ENCODE measurements at places on chromosomes 4 and X.

- DNase-seq, result no peak
Observed at GRCh38 chr4:56092540-56092939, 143.8 kb downstream of the CEP135 start.

DNA sequence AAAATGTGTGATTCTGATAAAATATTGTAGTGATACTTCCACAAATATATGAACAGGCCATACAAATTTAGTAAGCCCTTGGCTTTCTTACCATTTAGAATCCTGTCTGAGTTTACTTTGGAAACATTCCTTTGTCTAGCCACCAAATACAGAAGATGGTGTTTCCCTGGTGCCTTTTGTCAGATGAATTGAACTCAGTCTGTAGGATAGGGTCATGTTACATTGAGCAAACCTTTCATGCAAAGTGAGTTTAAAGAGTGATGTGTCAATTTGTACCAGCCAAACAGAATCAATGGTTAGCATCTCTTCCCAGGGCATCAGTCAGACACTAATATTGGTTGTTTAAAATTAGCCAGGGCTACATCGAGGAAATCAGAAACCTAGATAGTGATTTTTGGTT lies 1443.4 kb downstream of the ARAP2 start:
- DNase-seq, result no peak

GRCh38 chr4:165872461-165873297 lies at the start of gene TLL1:
Gene TLL1 (plus strand): TSS chr4:165873237. CDS start chr4:165873905, 668 bp downstream.
- DNase-seq, result no peak

GRCh38 chr4:145524552-145524951 lies 42.9 kb downstream of the SMAD1 start:
- DNase-seq, result no peak

GRCh38 chr4:23212558-23212957 lies 519.8 kb downstream of the GBA3 start:
- no peak for DNase-seq

DNA sequence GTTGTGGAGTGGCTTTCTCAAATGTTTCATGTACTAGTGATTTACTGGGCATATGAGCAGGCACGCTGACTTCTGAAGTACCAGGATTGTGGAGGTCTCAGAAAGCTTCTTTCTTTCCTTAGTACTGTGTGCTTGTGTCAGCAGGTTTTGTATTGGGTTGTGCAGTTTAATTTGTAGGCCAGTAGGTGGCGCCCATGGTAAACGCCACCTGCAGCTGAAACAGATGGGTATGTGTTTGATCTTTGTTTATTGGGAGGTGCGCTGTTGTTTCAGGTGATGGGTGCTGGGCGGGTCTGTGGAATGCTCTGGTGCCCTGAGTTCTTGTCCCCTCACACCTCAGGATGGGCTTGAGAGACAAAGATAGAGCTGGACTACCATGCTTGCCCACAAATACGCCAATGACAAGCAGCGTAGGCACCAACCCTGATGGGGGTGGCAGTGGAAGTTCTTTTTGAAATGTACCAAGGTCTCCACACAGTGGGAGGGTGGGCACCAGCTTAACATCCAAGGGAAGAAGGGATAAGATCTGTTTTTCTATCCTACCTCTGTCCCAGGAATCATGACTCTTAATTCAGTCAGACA lies 141.5 kb downstream of the RPS6KA6 start:
- DNase-seq, result no peak

- DNase-seq, result no peak
Observed at GRCh38 chrX:134443020-134443419, 16.9 kb upstream of the HPRT1 start.
